ENCODE measurements at places on chromosomes 7 and 10.

DNA sequence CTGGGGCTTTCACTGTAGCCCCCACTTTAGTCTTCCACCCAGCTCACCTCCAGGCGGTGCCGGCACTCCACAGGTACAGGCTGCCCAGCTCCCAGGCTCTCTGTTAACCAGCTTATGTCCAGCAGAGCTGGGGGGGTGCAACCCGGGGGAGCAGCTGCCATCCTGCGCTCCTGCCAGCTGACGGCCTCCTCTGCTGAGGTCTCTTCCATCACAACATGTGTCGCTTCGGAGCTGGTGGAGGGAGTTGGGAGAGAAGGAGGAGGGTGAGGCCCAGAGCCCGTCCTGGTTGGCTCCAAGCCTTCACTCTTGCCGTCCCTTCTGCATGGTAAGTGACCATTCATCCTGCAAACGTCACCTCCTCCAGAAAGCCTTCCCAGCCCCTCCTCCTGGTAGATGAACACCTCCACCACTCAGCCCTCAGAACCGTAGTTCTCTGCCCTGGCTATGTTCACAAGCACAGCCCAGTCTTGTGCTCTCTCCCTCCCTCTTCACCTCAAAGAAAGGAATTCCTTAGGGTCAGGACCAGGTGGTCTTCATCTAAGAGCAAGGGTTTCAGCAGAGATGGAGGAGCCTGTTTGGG lies 1.6 kb downstream of the POLM start:
- DNase-seq: no peak

GRCh38 chr7:112137141-112138101 lies 68.8 kb downstream of the DOCK4 start:
- no peak for DNase-seq

DNA sequence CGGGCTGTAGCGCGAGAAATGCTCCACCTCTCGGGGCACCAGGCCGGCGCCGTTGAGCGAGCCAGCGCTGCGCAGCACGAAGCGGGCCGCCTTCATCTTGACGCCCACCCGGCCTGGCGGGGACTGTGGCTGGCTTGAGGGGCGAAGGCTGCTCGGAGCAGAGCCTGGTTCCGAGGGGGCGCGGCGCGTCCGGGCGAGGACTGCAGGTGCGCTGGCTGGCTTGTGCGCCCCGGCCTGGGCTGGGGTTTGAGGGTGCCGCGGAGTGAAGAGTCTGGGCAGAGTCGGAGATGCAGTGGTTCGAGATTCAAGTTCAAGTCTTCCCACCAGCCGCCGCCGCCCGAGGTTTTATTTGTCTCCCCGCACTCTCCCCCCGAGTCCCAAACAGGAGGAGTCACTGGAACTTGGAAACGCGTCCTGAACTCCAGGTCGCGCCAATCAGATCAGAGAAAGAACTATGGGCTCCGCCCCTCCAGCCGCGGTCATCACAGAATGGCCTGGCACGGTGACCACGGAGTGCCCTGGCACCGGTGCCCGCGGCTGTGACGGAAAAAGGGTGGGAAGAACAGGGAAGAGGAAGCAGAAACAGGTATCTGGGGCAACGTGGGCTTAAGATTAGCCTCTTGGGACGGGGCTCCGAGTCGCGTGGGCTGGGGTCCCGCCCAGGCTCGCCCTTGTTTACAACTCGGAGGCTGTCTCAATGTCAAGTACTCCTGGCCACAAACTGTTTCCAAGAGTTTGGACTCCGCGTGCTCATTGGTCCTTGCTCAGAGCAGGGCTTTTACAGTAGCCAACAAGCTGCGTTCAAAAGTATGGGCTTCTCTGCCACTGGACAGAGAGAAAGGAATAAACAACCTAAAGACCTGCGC lies at the start of gene PDK4:
Gene PDK4, minus strand, starts transcription at position 319 of the 866 bp plus-strand sequence. Its CDS starts 223 bp downstream, at position 96.
- peak; percentile 20 for DNase-seq

DNA sequence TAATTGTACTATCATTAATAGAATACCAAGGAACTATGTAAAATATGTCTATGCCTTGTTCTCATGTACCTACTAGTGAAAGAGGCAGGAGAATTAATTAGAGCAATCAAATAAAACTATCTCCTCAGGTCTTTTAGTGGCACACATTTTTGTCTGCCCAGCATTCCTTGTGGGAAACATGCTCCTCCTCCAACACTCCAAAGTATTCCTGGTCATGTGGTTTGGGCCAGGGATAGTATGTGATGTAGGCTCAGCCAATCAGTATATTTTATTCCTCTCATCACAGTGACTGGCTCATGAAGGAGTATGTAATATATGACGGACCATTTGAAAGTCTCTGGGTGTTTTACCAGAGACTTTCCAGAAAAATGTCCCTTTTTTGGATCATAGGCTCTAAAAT lies 16.7 kb upstream of the SYPL1 start:
- no peak for DNase-seq

DNA sequence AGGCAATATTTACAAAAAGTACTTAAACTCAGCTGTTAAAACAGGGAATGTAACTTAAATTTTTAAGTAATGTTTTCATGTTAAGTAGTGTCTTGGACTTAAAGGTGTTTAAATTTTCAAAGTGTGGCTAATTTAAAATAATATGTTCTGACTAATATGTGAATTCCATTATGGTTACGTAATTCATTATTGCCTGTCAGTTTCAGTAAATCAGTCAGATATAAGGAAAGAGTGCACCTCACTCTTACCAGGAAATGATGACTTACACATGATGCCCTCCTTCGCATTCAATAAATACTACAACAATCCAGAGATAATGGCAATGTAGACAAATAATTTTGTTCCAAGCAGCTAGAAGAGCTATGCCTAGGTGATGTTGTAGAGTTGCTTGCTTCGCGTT lies 69.0 kb upstream of the WNT16 start:
- DNase-seq: no peak

DNA sequence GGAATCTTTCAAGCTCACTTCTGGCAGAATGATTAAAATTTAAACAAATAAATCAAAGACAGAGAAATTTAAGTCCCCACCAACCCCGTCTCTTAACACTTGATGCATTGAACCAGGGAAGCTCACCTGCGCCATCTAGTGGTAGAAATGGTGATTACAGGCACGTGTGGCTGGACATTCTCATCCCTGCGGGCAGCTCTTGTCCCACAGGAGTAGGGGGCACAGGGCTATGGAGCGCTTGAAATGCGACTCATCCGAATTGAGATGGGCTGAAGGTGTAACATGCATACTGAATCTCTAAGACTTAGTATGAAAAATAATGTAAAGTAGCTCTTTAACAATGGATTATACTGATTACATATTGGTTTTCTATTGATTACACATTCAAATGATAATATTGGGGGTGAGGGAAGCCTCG lies 24.8 kb upstream of the SLIT1 start:
- DNase-seq: no peak

- no peak for DNase-seq
Observed at GRCh38 chr7:28790467-28790866, 167.7 kb downstream of the TRIL start.

GRCh38 chr10:34658934-34659333 lies 156.2 kb downstream of the PARD3 start:
- no peak for DNase-seq

DNA sequence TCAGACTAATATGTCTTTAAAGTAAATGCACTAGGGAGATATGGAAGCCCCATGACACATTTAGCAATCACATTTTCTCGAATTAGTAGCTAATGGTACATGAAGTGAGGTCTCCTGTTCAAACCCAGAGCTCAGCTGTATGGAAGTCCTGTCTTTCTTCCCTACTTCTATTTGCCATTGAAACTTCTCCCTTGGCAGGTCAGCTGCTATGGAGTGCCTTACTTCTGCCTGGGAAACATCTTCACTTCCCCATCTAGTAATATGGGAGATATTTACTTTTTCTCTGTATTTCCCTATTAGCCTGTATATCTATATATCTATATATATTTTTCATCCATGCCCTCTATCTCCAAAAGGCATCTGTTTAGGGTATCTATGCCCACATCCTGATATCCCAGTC lies 225.3 kb upstream of the INHBA start:
- no peak for DNase-seq

GRCh38 chr10:86169506-86170254 lies 196.9 kb downstream of the GRID1 start:
- DNase-seq: no peak

- DNase-seq: no peak
Observed at GRCh38 chr10:43594944-43595589, 11.2 kb upstream of the ZNF485 start.

- no peak for DNase-seq
Observed at GRCh38 chr10:79331709-79332108, 15.6 kb upstream of the PPIF start.

GRCh38 chr10:93872375-93873158 lies 21.2 kb upstream of the SLC35G1 start:
- no peak for DNase-seq

GRCh38 chr7:33500703-33501701 lies 371.6 kb downstream of the BBS9 start:
- DNase-seq: no peak

DNA sequence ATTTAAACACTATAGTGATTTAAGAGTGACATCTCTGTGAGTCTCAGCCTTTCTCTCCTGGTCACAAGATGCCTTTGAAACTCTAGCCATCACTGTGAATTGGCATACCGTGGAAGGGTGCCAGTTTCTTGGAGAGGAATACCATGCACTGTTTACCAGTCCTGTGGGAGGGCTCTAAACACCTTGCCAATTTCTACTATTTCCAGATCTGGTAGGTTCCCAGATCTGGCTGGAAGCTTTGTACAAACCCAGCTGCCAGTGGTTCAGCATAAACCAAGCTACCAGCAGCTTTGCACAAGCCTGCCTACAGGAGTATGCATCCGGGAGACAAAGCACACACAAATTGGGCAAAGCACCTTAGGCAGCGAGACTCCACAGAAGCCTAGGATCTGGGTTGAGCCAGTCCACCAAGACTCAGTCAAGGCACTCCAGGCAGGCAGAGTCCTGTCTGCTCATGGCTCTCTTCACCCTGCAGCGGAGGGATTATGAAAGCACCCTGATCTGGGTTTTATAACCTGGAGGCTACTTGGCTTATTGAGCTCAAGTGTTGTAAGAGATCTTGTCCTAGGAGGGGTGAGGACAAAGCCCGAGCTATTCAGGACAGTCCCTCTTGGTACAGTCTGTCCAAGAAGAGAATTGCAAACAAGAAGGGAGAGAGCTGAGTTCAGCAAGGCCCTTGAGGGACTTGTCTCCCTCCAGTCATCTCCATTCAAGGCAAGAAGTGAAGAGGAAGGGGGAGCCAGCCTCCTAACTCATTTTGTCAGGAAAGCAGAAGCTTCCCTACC lies 23.6 kb downstream of the MCM10 start:
- no peak for DNase-seq

GRCh38 chr10:107091126-107091525 lies 73.4 kb downstream of the SORCS1 start:
- DNase-seq: no peak

DNA sequence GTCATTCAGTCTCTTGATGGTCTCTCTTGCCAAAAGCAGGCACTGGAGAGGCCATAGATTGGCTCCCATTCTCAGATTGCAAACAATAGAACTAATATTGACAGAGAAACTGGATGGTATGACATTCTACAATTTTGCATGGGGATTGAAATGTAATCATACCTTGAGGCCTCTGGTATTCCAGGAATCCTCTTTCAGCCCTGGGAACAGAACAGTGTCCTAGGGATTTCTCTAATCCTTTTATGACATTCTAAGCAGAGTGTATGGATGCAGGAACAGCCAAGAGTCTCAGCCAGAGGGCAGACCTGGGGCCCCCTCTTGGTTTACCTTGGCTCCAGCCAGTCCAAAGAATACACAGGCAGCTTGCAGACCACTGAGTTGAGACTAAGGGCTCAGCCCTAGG lies 206.4 kb downstream of the KCNMA1 start:
- DNase-seq: no peak

DNA sequence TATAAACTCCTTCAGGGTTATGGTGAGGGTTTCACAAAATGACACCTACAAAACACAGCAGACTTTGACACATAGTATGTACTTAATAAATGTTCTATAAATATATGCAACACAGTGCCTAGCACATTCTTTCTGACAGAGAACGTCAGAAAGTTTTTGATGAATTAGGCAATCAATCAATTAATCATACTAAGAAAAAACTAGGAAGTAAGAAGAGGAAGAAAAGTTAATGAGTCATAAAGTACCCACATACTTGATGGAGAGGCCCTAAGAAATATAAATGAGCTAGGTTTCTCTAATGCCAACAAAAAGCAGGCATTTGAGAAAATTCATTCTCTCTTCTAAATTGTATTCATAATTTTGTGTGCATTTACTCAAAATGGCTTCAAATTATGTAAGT lies 192.7 kb upstream of the VWC2 start:
- no peak for DNase-seq

- no peak for DNase-seq
Observed at GRCh38 chr10:78461333-78461732, 427.7 kb downstream of the RPS24 start.

DNA sequence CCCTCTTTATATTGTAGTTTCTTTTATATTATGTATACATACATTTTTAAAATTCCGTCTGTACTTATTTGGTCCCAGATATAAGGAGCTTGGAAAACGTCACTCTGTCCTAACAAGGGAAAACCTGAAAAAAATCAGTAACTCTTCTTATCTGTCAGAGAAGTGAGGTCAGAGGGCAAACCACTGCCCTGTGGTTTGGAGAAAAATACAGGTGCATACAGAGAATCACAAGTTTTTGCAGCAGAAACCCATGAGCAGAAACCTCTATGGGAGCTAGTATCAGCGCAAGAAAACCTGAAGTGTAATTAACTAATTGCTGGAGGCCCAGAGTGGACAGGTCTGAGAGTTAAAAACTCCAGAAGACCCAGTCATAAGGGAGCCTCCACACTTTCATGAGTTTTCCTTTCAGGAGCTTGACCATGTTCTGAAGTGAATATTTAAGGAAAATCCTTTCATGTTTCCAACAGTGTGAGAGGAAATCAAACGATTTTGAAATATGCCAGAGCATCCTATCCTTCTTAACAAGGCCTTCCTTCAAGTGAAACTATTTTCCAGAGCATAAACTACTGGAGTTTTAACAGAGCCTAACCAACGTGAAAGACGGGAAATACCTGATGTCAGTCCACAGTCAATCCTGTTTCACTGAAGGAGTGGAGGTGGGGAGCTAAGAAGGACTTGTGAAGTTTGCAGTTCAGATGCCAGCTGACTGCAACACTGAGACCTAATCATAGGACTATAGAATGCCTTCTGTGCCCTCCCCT lies 290.8 kb upstream of the BMPER start:
- no peak for DNase-seq

All from esophagus squamous epithelium (tissue), 5 donors.